ENCODE measurements at places on chromosomes 7 and 10.

DNA sequence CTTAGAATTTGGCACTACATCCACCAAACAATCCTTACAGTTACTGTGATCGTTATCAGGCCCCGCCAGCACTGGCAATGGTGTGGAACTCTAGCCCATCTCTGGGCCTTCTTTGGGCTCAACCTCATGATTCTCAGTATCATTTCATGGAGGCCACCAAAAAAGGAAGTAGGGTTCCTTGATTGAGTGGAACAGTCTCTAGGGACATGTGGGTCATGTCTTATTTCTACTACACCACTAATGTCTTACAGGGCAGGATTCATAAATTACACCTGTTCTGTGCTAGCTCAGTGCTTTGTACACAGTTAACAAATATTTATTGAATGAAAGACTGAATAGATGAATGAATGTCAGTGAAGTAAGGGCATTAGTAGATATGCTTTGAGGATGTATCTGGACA is 53.9 kb downstream of the AP3M1 start:
- peak; percentile 57 for DNase-seq

DNA sequence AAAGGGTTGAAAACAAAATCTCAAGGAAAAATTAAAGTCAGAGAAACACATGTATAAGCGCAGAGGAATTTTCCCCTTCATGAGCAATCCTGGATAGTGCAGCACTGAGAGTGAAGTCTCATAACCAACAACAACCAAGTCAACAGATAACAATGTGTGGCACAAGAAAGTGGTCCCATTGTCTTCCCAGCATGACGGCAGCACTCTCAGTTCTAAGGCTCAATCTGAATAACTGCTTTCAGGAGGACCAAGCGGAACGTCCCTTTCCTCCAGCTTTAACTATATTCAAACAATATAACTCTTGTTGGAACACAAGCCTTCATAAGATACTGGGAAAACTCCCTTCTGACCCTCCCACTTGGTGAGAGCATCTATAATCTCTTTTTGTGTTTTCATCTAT is 137.9 kb downstream of the RAPGEF5 start:
- DNase-seq, result no peak

DNA sequence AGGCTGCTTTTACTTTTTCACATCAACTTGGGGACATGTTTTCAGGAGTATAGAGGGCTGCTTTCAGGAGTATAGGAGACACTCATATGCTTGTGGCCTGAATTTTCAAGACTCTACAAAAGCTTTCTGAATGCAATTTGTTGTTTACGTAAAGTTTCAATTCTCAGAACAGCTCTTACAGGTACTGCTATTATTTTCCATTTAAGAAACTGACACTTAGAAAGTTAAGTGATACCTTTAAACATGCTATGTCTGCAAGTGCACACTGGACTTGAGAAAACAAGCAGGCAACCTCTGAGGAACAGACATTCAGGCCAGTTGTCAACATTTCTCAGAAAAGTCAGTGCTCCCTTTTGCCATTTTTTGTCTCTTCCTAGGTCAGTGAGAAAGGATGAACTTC is 70.0 kb upstream of the PHYHIPL start:
- no peak for DNase-seq

DNA sequence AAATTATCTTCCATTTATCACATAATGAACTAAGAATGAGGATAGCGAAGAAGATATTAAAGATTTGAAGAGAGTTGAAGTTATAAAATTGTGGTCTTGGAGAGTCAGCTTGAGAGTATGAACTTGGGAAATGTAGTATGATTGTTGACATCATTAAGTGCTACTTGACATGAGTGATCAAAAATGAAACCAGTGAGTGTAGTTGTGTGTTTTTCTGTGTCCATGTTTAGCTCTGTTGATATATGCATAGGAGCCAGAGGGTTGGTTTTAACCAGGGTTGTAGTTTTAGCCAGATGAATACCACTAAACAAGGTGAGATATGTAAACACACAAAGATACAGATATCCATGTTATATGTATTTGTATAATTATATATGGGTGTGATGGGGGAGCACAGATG is 6.2 kb downstream of the TMEM106B start:
- DNase-seq, result no peak

GRCh38 chr10:28875549-28876081 is 198.3 kb downstream of the BAMBI start:
- no peak for DNase-seq

DNA sequence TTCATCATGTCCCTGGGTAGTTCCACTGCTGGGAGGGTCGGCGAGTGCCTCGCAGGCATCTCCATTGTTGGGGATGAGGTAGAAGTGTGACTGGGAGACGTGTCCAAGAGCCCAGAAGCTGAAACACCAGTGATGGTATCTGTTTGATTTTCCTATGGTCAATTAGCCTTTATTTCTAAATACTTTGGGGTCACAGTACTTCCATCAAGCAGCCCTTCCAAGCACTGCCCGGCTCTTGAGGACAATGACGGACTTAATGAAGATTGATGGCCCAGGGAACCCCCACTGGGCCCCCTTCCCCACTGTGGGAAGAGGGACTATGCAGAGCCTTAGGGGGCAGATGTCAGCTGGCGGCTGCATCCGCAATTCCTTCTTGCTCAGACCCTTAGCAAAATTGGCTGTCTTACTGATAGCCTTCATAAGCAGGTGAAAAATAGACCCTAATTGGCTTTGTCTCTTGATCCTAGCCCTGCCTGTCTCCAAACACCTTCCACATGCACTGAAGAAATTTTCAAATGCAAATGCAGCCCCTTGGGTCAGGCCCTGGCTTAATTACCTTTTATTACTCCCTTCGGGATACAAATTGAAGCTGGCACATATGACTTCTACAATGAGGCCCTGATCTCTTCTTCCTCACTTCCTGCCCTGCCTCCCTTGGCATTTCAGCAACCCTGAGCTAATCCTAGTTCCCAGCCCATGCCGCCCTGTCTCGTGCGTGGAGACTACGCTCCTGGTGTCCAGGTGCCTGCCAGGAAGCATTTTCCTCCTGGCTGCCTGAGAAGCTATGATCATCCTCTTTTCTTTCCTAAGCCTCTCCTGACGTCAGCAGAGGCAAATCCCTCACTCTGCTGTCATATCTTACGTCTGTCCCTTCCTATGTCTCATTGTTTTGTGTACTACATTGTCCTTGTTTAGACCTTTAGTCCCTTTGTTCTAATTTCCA is 124.5 kb upstream of the GDF10 start:
- no peak for DNase-seq

DNA sequence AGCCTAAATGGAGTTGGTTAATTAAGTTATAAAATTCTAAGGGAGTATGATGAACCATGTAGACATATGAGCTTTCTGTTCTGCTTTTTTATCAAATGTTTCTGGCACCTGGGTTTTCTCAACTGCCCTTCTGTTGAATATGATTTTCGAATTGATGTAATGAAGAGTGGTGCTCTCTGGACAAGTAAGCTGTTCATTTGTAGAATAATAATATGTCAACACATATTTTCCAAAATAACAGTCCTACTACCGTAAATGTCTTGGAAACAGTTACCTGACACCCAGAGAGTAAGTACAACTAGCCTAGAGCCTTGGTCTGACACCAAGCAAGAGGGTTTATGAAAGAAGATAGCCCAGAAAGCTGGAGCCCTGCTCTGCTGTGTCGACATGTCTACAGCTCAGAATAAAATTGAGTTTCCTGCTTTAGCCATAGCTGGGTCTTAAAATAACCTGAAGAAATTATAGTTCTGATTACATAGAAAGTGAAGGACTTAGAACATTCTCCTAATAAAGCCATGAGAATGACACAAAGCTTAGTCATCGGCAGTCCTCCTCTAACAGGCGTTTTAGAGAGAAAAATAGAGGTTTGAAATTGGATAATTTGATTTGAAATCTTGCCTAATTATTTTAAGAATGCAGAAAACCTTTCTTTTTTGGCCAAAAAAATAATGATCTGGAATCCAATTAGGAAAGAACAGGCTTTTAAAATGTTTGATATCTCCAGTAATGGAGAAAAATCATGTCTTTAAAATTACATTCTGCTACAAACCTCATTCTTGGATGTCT is 25.1 kb downstream of the HDAC9 start:
- no peak for DNase-seq

- DNase-seq, result peak; percentile 42
Observed at GRCh38 chr10:104350127-104350635, 3.5 kb upstream of the CFAP58 start.

DNA sequence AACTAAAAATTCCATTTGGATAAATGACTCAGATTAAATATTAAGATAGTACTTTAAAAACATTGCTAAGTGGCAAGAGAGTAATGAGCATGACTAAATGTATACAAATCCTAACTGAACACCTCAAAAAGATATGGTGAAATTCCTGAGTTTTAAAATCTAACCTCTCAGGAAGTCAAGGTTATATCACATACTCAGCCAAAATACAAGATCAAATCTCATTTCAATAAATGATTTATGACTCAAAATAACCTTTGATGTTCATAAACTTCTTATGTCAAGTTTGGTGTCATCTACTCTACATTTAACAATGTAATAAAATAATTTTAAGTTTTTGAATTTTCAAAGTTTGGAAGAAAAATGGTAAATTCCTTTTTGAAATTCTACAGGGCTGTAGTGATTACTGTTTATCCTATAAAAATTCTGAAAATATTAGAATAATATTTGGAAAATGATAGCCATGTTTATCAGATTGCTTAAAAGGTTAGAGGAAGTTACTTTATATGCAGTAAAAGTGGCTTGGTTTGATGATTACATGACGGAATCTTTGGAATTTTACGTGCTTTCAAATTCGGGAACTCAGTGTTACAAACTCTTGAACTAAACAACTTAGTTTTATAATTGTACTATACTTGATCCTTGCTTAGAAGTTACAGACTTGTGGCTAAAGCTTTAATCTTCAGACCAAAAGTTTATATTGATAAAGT is 43.7 kb downstream of the ASZ1 start:
- no peak for DNase-seq

DNA sequence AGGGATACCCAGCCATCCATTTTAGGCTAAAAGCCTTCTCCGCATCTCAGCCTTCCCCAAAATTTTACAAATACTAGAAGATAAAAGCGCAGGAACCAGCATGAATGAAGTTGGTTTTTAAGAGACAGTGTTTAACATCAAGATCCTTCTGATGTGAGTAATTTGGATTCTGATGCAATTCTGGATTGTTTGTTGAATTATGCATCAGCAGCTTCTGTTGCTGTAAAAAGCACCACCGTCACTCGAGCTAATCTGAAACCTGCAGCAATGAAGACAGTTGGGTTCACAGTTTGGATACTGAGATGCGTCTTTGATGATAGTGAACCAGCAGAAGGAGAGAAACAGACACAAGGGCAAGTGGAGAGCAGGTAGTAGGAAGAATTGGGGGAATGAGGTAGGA is 179.2 kb downstream of the PLXNA4 start:
- DNase-seq, result no peak

- DNase-seq, result no peak
Observed at GRCh38 chr7:130648580-130648979, 20.0 kb downstream of the COPG2 start.

GRCh38 chr7:21757537-21758282 is 188.0 kb downstream of the CDCA7L start:
- DNase-seq, result no peak

- no peak for DNase-seq
Observed at GRCh38 chr7:1721047-1721690, 51.1 kb downstream of the ELFN1 start.

DNA sequence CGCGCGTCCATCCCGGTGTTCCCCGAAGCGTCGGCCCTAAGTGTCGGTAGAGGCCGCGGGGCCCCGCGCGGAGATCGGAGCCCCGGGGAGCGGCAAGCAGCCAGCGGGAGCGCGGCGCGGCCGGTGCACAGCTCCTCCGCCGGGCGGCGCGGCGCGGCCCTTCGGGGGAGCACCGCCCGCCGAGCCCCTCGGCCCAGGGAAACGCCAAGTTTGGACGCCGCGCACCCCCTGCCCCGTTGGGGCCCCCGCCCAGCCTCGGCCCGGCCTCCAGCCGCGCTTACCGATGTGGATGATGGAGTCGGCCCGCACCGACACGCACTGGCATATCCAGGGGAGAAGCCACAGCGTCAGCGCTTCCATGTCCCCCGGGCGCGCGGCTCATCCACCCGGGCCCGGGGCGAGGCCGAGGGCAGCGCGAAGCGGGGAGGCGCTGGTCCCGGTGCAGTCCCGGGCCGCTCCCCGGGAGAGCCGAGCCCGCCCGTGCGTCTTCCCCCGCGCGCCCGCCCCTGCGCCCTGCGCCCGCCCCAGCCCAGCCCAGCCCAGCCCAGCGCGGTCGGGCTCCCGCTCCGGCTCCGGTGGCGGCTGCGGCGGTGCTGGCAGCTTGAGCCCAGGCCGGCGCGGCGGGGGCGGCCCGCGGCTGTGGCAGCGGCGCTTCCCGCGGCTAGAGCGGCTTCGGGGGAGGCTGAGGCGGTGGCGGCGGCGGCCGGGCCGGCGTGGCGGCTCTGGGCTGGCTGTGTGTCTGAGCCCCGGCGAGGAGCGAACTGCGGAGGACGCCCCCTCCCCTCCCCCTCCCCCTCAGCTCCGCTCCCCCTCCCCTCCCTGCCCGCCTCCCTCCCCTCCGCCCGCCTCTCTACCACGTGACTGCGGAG is at the start of gene GRID1:
TSS of gene GRID1 (minus strand) at position 763 of the 869 bp plus-strand sequence.
- DNase-seq, result peak; percentile 54

- no peak for DNase-seq
Observed at GRCh38 chr10:47033081-47033480, 121.9 kb downstream of the PTPN20 start.

- no peak for DNase-seq
Observed at GRCh38 chr7:155458111-155458877, at the start of gene EN2. TSS of gene EN2 (plus strand) at chr7:155458129. CDS start at chr7:155458378, 249 bp downstream.

DNA sequence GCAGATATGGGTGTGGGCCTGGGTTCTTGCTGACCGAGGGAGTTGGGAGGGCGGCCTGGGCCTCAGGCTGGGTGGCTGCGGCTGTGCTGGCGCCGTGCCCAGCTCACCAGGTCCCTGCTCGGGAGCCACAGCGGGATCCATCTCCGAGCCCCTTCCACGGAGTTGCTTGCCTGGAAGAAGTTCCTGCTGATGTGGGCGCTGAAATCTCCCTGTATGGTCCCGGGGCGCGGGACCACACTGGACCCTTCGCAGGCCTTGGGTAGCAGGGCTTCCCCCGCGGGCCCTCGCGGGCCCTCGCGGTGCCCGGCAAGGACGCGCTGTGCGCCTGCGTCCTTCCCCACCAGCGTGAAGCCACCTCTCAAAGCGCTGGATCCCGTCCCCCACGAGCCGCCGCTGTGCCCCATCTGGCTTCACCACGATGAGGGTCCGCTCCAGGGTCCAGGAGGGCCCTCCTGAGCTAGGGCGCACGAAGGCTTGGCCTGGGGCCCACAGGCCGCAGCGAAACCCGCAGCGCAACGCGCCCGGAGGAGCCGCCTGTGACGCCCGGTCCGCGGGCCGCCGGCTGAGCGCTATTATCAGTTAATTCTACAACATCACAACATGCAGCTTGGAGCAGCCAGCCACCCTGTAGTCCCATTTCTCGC is 31.5 kb downstream of the RAB19 start:
- DNase-seq, result no peak

- no peak for DNase-seq
Observed at GRCh38 chr10:5079836-5080235, 14.4 kb upstream of the AKR1C3 start.
